ENCODE measurements at places on chromosomes 7 and 10. TPM values are rescaled to one million over a fixed set of nuclear protein-coding genes. Genes with fewer than 3 reads are reported as not detected.

Gene TMEM72
- not detected for total RNA-seq

Gene LOXL4
- total RNA-seq: 0.90 TPM

Gene MALRD1
- total RNA-seq: 5.7 TPM

Gene CYP26C1
- total RNA-seq: 0.91 TPM

Gene IDI2
- not detected for total RNA-seq

Gene PNLIPRP1
- total RNA-seq: not detected

Gene C10orf95
- not detected for total RNA-seq

Gene ZNF239
- 4.0 TPM for total RNA-seq

Gene SPAM1
- total RNA-seq: not detected

Gene MYL7
- total RNA-seq: not detected

Data from dorsolateral prefrontal cortex (tissue), 122 donors.